Astrocyte of the hippocampus (primary cell): ENCODE measurements at places on chromosomes 3 and 15.

DNA sequence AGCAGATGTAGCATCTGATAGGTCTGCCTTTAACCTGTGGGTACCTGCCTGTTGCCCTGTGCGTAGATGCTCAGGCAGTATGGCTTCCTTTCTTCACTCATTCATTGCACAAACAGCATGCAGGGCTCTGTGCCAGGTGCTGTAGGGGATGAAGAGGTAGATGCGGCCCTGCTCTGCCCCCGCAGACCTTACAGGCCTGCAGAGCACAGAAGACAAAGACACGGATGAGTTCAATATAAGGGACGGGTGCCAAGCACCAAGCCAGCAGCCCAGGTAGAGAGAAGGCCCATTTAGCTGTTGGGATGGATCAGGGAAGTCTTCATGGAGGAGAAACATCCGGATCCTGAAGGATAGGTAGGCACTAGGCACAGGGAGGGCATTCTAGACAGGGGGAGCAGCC lies 69.4 kb downstream of the AAGAB start:
- no peak for DNase-seq

GRCh38 chr3:113601240-113601639 lies 68.9 kb downstream of the SIDT1 start:
- no peak for DNase-seq

- DNase-seq, result no peak
Measured at GRCh38 chr3:103960819-103961218, 1405.9 kb upstream of the ALCAM start.

GRCh38 chr3:113128386-113129015 lies 82.9 kb upstream of the BOC start:
- no peak for DNase-seq

DNA sequence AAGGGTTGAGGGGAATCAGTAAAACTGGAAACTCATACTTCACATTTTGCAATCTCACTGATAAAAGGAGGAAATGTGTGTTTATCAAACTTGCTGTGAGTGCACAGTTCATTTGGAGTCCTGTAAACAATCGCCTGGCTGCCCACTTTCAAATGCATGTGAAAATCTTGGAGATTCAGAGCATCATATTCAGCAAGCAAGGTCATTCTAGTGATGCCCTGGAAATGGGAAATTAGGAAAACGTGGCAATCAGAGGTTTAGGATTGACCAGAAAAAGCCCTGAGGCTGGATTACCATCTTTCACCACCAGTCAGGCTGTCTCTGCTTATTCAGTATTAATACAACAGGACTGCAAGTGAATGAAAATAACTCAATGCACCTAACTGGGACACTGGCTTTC lies 23.9 kb downstream of the DPH6 start:
- DNase-seq, result no peak

- DNase-seq, result no peak
Measured at GRCh38 chr3:45931496-45931895, 11.8 kb upstream of the CXCR6 start.

DNA sequence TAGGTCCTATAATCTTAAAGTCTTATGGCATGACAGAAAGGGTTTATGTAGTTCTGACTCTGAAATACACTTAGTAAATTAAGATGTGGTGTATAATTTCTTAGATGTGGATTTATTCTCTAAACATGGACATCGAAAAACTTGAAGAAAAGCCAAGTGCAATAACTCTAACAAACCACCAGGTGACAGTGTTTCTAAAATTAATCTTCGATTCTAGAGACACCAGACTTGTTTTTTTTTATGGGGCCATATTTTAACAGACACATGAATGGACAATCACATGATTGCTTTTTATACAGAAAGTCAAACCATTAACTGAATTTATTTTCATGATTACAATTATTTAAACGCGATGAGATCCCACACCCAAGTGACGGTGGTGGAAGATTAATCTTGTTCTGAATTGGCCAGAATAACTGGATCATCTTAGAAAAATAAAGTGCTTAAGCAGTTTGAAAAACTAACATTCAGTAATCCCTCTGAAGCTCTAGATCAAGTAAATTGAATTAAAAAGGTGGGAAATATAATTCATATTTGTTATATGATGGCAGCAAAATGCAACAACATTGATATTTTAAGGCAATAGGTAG lies 305.1 kb downstream of the LSAMP start:
- DNase-seq, result peak; percentile 51

- DNase-seq, result no peak
Measured at GRCh38 chr3:30914696-30915095, 20.2 kb upstream of the GADL1 start.

GRCh38 chr3:16618721-16619120 lies 13.5 kb upstream of the DAZL start:
- DNase-seq, result peak; percentile 44

GRCh38 chr3:64166584-64167162 lies 58.6 kb downstream of the PRICKLE2 start:
- peak; percentile 87 for DNase-seq

- DNase-seq, result no peak
Measured at GRCh38 chr15:101464999-101465669, 24.4 kb downstream of the PCSK6 start.

DNA sequence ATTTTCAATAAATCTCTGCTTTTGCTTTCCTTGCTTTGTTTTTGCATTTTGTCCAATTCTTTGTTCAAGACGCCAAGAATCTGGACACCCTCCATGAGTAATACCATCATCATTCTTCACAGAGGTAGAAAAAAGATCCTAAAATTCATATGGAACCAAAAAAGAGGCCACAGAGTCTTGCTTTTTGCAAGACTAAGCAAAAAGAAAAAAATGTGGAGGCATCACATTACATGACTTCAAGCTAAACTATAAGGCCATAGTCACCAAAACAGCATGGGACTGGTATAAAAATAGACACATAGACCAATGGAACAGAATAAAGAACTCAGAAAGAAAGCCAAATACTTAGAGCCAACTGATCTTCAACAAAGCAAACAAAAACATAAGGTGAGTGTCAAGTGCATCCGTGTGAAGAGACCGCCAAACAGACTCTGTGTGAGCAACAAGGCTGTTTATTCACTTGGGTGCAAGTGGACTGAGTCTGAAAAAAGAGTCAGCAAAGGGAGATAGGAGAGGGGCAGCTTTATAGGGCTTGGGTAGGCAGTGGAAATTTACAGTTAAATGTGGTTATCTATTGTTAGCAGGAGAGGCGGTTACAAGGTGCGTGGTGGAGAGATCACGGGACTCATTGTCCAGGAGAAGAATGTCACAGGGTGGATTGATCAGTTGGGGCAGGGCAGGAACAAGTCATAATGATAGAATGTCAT lies 10.9 kb downstream of the STRIT1 start:
- DNase-seq, result peak; percentile 40

- DNase-seq, result peak; percentile 99
Measured at GRCh38 chr3:69051756-69052471, at the start of gene TMF1. Gene TMF1 (minus strand): TSS chr3:69052333. CDS start chr3:69052086, 247 bp downstream.

DNA sequence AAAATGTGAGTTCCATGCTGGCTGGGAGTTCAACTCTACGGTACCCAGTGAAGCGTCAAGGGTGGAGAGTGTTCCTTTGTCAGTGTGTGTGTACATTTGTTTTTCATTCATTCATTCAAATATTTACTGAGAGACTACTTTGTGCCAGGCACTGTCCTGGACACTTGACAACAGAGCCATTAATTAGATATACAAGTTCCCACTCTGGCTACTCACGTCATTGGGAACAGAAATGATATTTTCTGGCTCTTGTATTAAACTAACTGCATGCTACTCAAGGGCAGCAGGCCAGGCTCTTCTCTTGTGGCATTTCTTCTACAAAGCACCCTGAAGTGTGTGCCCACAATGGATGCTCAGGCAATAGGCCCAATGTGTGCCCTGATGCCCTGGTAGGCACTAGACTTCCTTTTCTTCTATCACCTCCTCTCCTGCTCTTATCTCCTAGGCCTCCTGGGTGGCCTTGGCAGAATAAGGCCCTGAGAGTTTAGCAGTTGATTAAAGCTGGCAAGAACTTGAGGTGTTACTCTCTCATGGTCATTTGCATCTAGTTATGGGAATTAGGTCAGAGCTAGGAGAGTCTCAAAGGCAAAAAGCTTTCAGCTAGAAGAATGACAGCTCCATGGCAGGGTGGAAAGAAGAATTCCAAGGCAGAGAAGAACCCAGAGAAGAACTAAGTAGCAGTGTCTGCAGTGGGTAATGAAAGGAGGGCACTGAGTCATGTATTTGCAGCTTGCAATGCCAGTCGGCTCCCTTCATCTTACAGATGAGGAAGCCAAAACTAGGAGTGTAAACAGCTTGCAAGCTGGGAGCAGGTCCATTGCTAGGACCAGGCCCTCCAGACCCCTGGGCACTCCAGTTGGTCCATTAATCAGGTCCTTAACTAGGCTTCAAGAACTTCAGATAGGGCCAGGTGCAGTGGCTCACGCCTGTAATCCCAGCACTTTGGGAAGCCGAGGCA lies 14.0 kb upstream of the SMAD3 start:
- peak; percentile 65 for DNase-seq

DNA sequence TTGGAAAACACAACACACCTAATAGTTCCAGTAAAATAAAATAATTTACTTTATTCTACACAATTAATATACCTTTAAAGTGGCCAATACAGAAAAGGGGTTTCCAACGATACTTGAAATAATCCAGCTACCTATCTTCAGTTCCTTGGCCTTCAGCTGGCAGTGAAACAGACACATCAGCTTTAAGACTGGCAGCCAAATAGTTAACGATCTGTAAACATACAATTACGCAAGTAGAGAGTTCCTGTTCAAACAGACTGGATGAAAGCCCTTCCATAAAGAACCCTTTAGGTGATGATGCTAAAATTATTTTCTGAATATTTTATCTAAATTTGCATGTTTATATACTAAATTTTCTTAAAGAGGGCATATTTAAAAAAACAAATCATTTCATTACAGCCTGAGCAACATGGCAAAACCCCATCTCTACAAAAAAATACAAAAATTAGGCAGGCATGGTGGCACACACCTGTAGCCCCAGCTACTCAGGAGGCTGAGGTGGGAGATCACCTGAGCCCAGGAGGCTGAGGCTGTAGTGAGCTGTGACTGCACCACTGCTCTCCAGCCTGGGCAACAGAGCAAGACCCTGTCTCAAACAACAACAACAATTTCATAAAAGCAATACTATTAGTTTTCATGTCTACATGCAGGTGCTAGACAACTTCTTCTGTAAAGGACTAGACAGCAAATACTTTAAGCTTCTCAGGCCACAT lies 12.9 kb downstream of the DYNC1LI1 start:
- no peak for DNase-seq

- no peak for DNase-seq
Measured at GRCh38 chr3:113910966-113911365, 36.8 kb upstream of the ZDHHC23 start.

- DNase-seq, result no peak
Measured at GRCh38 chr15:46768287-46768686, 949.0 kb upstream of the SEMA6D start.

DNA sequence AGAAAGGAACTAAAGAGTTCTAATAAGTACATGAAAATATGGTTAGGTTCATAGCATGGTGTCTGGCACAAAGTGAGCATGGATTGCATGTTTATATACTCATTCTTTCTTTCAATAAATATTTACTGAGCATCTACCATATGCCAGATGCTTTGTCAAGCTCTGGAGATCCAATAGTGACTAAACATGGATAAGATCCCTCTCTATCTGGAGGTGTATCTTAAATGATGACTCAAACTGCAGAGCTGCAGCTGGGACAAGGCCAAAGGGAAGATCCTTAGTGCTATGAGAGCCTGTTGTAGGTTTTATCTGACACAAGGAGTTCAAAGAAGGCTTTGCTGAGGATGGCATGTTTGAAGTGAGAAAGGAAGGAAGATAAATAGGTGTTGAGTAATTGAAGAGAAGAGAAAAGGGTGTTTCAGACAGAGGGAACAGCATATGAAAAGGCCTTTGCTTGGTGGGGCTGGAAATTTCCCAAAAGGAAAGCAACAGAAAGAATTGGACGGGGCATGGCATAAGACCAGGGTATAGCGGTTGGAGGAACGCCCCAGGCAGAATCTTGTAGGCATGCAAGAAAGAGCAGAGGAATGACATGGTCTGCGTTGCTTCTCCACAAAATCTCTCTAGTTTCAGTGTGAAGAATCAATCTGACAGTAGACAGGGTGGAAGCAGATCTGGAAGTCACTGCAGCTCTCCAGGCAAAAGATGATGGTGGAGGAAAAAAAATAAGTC lies 239.9 kb upstream of the LRTM1 start:
- DNase-seq, result no peak

DNA sequence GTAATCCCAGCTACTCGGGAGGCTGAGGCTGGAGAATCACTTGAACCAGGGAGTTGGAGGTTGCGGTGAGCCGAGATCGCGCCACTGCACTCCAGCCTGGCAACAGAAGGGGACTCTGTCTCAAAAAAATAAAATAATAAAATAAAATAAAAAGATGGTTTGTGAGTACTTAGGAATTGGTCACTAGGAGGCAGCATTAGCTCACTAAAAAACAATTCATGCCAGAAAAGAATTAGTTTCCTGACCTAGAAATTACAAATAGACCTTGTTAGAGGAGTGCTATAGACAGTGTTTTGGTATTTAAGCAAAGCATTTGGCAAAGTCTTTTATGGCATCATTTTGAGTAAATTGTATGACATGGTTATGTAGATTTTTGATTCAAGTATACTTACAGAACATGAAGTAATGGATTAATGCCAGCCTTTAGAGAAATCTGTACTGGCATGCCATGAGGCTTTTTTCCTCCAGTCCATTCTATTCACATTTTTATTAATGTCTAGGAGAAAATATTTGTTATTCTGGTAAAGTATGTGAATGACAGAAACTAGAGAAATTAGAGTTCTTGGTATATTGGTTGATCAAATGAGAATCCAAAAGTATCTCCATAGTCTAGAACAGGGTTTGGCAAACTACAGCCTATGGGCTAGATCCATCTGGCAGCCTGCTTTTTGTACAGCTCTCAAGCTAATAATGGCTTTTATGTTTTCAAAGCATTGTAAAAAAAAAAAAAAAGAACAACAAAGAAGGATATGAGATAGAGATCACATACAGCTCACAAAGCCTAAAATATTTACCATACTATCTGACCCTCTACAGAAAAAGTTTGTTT lies 81.6 kb downstream of the LRRC49 start:
- peak; percentile 67 for DNase-seq

DNA sequence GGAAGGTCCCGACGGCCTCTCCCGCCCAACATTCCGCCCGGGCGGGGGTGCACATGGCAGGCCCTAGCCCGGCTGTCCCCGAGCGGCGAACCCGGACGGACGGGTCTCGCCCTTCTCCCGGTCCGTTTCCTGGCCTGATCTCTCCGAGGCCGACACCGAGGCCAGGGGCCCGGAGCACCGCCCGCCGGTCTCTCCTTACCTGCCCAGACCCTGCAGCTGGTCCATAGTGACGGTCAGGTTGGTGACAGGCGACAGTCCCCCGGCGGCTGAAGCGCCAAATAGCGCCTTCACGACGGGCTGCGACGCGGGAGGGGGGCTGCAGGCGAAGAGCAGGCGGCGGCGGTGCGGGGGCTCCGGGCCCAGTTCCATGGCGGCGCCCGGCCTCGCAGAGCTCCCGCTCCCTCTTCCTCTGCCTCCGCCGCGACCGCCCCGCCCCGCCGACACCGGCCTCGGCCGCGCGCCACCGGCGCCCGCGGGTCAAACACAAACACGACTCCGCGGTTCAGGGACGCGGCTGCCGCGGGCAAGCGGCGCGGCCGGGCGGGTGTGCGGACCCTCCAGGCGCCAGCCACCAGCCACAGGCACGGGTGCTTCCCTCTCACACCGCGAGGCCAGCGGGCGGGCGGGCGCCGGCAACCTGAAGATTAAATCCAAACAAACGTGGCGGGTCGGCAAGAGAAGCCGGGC lies 495 bp downstream of the CDC25A start:
- no peak for DNase-seq
